ENCODE measurements at places on chromosomes 2 and 18. TPM values are rescaled to one million over a fixed set of nuclear protein-coding genes. Genes with fewer than 3 reads are reported as not detected.

DNA sequence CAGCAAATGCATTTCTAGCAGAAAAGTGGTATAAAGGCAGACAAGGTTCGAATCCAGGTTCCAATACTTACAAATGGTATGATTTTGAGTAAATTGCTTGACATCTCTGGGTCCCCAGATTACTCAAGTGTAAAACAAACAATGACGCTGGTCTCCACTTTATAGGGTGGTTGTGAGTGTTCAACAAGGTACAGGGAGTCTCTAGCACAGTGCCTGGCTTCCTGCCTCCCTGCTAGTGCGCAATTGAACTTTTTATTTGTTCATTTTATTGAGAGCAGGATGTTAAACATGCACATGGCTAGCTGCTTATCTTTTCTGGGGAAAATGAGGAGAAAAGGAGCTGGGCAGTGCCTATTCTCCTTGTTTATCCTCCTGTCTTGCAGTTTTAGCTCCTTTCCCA, 74.9 kb upstream of the MYL1 start:
- no peak overlapping the region for H3K27ac ChIP-seq
- H3K27me3 ChIP-seq, result no peaks in the 10 kb centered on the region
- H3K36me3 ChIP-seq, result no peaks in the 10 kb centered on the region
- DNase-seq, result no peak
- H3K4me1 ChIP-seq, result no peaks in the 10 kb centered on the region

Gene TTR
- not detected for total RNA-seq

Gene OR6B2
- not detected for total RNA-seq

DNA sequence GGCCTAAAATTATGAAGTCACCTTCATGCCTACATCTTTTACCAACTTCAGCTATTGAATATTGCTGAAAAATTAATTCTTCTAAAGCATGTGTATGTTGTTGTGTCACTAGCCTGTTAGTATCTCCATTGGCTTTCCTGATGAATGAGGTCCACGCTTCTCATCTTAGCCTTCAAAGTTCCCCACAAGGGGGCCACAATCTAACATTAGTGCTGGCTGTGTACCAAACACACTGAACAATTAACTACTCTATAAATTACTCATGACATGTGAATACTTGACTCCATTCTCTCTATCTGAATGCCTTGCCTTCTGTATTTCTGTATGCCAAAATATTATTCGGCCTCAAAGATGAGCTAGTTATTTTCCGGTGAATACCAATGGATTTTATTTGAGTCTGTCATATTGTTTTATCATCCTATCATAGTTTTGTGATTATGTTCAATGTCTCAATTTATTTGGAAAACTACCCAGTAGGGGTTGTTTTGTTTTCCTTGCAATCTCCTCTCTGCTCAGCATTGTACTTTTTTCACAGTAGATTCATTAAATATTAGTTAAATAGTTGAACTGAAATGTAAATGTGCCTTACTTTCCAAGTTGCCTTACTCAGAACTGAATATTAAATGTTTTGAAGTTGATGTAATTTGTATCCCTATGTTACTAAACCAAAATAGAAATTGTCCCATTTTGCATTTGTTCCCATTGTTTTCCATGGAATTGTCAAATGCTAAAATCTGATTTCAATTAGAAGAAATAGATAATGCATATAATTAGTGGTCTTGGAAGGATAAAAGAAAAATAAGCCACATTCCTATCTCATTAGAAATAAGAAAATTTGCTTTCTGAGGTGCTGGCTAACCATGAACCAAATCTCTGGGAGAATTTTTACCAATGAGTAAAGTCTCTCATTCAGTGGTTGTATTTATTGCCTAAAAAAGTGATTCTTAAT, 208.4 kb upstream of the COL3A1 start:
- no peaks in the 10 kb centered on the region for H3K27me3 ChIP-seq
- H3K27ac ChIP-seq, result no peak overlapping the region

Gene EMX1
- not detected for total RNA-seq

Gene NPHP1
- 0.98 TPM for total RNA-seq

DNA sequence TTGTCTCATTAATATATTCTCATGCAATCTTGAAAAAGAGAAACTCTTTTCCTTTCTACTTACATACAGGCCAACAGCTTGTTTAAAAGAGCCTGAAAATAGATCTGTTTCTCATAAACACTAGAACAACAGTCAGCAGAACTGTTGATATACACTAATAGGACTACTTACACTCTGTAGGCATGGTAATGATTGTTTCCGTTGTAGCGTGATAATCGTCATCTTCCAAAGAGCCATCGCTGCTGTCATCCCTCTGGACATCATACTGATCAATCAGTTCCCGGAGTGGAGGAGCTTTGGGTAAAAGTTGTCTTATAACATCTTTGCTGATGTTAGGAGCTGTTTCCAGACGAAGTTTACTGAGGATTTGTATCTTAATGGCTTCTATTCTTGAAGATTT, 476 bp downstream of the MSTN start:
- DNase-seq, result no peak
- no peak overlapping the region for H3K27ac ChIP-seq

GRCh38 chr2:62787386-62787785, 81.9 kb downstream of the EHBP1 start:
- no peak for DNase-seq
- H3K27me3 ChIP-seq, result no peaks in the 10 kb centered on the region
- no peaks in the 10 kb centered on the region for H3K4me1 ChIP-seq

- H3K4me3 ChIP-seq, result no peak overlapping the region
- no peaks in the 10 kb centered on the region for H3K4me1 ChIP-seq
- DNase-seq, result no peak
- H3K27me3 ChIP-seq, result no peaks in the 10 kb centered on the region
Observed at GRCh38 chr2:196404276-196404675, 232.9 kb upstream of the STK17B start.

Gene ALPG
- total RNA-seq, result not detected

Data from CD4-positive, alpha-beta T cell (primary cell).